Activated CD4-positive, alpha-beta T cell treated with anti-CD3 and anti-CD28 coated beads, Interleukin-2, Interleukin-6, amounts not matched to agents 100 ng/mL and 50 ng/mL, durations not matched to agents 16 hours and 8 hours (primary cell): ENCODE measurements at places on chromosomes 2 and 18.

DNA sequence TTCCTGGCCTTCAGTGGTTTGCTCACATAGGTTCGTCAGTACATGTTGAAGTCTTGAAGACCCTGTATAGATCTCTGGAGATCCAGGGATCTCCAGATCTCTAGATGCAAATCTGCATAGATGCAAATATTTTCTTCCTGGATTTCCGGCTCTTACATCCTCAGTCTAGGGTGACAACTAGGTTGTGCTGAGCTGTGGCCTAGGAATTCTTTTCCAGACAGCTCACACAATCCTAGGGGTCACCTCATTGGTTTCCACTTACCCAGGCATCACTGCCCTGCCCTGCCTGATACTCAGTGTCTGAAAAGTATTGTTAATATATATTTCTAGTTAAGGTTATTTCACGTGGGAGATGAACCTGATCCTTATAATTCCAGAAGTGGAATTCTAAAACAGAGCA lies 105.1 kb upstream of the TTC27 start:
- DNase-seq, result no peak

DNA sequence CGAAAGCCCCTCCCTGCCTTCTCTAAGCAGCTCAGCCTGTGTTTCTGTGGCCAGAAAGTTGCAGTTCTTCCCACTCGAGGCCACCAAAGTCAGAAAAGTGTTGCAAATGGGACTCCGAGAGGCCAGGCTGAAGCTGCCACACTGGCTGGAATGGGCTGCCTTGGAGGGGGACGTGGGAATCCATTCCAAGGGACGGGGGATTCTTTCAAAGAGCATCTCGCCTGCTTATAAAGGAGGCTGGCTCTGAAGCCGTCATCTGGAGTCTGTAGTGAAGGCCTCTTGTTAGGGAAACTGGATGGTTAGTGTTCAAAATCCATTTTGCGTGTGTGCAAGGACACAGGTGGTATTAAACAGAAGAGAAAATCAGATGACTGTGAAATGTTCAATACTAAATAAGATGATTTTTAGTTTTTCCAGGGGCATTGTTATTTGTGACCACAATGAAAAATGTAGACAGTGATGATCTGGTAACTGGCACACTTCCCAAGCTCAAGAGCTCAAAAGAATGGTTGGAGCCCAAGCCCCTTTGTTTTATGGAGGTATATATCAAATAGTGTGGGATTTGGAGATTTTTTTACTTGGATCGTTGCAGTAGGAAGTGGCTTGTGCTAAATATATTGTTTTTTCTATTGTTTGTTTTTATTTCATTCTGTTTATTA lies 782 bp downstream of the FAM228B start:
- no peak for DNase-seq

- DNase-seq, result no peak
Measured at GRCh38 chr2:172928756-172929155, 146.9 kb upstream of the MAP3K20 start.

DNA sequence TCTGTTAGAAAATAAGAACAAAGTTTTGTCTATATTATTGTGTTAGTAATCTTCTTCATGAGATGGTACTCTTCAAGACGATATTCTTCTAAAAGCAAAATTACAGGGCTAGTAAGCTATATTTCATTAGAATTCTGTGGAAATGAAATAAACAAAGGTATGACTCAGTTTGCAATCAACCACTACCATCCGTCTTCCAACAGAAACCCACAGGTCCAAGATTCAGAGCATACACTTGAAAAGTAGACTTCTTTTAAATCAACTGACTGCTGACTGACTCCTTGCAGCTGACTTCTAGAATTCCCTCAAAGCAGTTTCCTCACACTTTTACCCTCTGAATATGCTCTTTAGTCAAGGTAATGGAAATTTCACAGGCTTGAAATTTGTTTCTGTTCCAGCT lies 193.7 kb downstream of the GCA start:
- no peak for DNase-seq

DNA sequence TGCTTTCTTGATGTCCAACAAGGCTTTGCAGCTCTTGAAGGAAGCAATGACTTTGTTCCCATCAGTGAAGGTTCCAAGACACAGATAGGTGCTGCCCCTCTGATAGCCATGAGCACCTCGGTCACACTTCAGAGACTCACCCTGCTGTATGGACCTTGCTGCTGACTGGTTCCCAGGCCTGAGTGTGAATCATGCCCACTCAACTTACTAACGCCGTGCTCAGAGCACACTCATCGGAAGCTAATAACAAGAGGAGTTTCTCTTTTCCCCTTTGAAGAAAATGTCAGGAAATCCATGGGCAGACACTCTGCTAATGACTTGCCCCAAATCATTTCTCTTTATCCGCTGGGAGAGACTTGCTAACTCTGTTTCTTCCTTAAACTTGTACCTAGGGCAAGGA lies 83.8 kb upstream of the ARL4C start:
- DNase-seq, result no peak

DNA sequence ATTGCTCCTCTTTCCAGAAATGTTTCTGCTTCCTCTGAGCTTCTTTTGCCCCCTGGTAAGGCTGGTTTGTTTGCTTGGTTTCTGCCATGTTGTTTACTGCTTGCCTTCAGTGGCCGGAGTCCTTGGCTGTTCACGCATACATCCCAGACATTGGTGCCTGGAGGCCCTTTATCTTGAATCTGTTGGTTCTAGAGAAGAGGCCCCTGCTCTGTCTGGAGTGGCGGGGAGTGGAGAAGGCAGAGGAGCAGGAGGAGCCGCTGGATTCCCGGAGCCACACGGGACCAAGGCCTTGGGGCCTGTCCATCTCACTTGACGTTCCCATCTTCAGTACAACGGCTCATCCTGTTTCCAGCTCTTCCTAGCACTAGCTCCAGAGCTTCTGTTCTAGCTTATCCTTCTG lies 77.2 kb upstream of the PXDN start:
- no peak for DNase-seq

- no peak for DNase-seq
Measured at GRCh38 chr2:101843471-101843870, 146.0 kb downstream of the MAP4K4 start.

DNA sequence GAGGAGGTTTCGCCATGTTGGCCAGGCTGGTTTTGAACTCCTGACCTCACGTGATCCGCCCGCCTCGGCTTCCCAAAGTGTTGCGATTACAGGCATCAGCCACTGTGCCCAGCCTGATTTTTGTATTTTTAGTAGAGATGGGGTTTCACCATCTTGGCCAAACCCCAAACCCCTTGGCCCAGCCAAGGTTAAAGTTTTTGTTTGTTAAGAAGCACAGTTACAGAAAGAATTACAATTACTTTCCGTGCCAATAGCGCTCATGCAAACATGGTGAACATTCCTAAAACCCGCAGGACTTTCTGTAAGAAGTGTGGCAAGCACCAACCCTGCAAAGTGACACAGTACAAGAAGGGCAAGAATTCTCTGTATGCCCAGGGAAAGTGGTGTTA lies 26.1 kb downstream of the ITSN2 start:
- no peak for DNase-seq

DNA sequence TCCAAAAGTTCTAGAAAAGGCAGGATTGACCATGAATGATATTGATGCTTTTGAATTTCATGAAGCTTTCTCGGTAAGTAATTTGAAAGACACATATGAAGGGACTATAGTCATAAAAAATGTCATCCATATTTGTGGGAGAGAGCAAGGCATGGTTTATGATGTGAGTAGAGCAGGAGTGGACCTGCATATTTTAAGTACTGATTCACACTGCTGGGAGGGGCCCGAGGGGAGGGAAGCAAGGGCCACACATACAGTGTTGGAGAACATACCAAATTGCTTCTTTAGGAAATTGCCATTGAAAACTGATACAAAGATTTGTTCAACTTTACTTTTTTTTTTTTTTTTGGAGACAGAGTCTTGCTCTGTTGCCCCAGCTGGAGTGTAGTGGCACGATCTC lies 39.4 kb downstream of the HADHB start:
- DNase-seq, result no peak

GRCh38 chr18:46320297-46320696 lies 216.1 kb downstream of the HAUS1 start:
- no peak for DNase-seq

DNA sequence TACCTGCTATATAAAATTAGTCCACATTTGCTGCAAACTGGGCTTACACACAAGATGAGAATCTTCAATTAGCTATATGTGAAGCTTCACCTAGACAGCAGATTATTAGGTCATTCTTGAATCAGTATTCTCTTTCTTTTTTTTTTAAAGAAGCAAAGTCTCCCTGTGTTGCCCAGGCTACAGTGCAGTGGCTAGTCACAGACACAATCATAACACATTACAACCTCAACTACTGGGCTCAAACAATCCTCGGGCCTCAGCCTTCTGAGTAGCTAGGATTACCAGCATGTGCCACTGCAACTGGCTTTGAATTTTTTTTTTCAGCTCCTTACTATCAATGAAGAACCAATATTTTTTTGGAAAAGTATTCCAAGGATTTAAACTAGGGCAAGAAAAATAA lies 30.5 kb downstream of the OLA1 start:
- DNase-seq, result no peak
